ENCODE measurements at places on chromosomes 5 and 9.

- DNase-seq: no peak
Observed at GRCh38 chr5:147481874-147482705, 27.8 kb downstream of the DPYSL3 start.

GRCh38 chr9:15977438-15977837 lies 424.6 kb downstream of the CCDC171 start:
- DNase-seq: no peak

DNA sequence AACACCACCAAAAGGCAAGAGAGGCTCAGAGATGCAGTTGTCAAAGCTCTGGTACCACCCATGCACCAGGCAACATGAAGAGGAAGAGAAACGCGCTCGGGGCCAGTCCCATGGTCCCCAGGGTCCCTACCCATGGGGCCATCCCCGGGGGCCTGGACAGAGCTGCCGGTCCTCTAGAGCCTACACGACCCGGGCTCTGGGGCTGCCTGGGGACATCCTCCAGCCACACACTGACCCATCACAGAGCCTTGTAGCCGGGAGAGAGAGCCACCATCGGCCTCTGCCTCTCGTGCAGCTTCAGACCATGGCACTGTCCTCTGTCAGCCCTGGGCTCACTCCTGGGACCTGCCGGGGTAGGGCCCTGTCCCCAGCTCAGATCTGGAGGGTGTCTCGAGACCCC lies 23.7 kb downstream of the VAV2 start:
- no peak for DNase-seq

- no peak for DNase-seq
Observed at GRCh38 chr5:159552751-159553150, 222.5 kb upstream of the IL12B start.

- peak; percentile 42 for DNase-seq
Observed at GRCh38 chr5:56327809-56328208, 94.7 kb upstream of the ANKRD55 start.

- no peak for DNase-seq
Observed at GRCh38 chr9:27537027-27537435, 7.4 kb upstream of the MOB3B start.

DNA sequence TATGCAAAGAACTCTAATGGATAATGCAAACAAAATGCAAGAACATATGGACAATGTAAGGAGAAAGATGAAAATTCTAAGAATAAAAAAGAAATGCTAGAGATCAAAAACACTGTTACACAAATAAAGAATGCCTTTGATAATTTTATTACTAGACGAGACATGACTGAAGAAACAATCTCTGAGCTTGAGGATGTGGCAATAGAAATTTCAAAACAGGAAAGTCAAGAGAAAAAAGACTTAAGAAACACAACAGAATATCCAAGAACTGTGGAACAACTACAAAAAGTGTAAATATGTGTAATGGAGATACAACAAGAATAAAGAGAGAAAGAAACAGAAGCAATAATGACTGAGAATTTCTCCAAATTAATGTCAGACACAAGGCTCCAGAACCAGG lies 140.5 kb upstream of the ACOT12 start:
- DNase-seq: no peak

DNA sequence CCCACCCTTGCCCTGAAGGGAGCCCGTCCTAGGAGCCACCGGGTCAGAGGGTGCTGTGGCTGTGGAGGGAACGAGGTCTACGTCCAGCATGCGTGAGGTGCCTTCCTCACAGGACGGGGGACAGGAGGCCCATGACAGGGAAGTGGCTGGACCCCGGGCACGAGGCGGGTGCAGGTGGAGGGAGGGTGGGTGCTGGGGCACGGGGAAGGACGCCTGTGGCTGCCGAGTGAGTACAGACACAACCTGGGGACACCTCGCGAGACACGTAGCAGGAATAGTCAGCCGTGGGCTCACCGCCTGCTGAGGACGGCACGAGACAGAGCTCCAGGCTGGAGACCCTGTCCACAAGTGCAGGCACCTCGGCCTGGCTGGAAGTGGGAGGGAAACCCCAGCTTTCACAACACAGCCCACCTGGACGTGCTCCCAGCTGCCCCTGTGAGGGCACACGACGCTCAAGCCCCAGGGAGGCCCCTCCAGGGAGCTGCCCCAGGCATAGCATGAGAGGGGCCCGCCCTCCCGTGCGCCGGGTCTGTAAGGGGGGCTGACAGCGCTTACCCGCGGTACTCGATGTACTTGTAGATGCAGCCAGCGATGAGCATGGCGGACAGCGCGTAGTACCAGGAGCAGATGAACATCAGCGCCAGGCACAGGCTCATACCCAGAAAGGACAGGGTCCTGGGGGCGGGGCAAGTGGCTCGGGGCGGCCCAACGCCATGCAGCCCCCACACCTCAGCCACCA lies 36.9 kb downstream of the SLC12A7 start:
- DNase-seq: no peak

DNA sequence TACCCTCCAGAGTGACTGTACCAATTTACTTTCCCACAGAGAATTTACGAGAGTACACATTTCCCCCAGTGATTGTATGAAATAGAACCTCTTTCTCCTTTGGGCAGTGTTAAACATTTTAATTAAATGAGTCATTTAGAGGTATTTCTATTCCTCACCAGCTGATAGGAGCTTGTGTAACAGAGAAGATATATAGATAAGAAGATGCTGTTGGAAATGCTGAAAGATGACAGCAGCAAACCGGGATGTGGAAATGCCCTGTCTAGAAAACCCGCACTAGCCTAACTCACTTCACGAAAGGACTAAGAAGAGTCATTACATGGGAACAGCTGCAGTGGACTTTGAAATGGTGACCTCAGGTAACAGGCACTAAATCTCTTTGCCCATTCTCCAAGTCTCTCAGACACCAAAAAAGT lies 68.3 kb downstream of the LPAR1 start:
- no peak for DNase-seq

- DNase-seq: no peak
Observed at GRCh38 chr5:122458278-122458872, 146.3 kb downstream of the SNCAIP start.

GRCh38 chr9:134416385-134417015 lies 90.2 kb downstream of the RXRA start:
- no peak for DNase-seq

- DNase-seq: no peak
Observed at GRCh38 chr5:95824747-95825146, 2.2 kb upstream of the GLRX start.

GRCh38 chr9:91954841-91955471 lies 4.9 kb upstream of the ROR2 start:
- DNase-seq: no peak

- DNase-seq: no peak
Observed at GRCh38 chr9:84701801-84702200, 32.3 kb downstream of the NTRK2 start.

DNA sequence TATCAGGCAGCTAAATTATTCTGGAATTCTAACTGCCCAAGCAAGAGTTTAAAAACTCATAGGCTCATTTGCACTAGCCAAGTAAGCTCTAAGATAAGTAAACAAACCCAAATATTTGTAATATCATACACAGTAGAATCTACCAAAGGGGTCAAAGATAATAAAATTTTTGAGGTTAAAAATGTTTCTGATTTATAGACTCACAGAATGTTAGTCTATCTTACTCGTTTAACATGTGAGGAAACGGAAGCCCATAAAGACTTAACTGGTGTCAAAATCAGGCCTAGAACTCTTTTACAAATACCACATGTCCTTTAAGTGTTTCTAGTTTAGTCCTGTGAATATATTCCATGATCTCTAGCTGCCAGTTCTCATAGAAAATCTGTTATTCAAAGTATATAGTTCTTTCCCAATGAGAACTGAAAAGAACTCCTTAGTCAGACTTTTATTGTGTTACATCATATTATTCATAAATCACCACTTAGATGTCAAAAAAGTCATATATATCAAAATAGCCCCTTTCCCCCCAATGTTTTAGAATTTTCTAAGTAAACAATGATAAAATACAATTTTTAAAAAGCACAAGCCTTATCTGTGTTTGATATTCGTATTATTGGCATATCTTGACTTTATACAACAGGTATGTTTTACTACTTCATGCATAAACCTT lies 13.9 kb downstream of the RAB14 start:
- no peak for DNase-seq

GRCh38 chr5:122154491-122154890 lies 25.1 kb downstream of the ZNF474 start:
- no peak for DNase-seq

DNA sequence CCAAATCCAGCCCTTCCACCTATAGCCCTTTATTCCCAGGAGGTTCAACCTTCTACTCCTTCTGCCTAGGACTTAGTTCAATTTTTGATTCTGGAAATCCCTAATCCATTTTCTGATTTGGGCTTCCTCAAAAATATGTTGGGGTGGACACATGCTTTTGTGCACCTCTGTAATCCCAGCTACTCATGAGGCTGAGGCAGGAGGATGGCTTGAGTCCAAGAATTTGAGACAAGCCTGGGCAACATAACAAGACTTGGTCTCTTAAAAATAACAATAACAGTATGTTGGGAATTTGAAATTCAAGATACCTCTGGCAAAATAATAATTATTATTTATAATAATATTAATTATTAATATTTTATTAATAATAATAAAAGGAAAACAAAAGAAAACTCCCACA lies 188.7 kb upstream of the TLE4 start:
- DNase-seq: no peak

GRCh38 chr9:136091582-136092352 lies 3.3 kb downstream of the NACC2 start:
- no peak for DNase-seq

DNA sequence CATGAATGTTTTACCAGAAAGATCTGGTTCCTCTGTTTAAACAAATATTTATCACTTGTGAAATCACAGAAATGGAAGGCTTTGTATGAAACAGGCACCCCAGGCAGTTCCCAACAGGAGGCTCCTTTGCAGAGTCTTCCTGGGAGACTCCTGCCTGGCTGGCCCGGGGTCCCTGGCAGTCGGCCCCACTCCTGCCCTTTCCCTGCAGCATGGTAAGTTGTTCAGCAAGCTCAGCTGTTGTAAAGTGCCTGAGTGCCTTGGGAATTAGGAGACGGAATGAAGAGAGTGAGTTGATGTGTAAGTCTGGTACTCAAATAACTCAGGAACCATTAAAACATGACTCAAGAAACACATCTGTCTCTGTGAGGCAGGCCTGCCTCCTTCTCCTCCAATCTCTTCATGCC lies 17.5 kb upstream of the LHFPL2 start:
- DNase-seq: no peak

- no peak for DNase-seq
Observed at GRCh38 chr5:66527478-66528035, 68.6 kb upstream of the MAST4 start.

DNA sequence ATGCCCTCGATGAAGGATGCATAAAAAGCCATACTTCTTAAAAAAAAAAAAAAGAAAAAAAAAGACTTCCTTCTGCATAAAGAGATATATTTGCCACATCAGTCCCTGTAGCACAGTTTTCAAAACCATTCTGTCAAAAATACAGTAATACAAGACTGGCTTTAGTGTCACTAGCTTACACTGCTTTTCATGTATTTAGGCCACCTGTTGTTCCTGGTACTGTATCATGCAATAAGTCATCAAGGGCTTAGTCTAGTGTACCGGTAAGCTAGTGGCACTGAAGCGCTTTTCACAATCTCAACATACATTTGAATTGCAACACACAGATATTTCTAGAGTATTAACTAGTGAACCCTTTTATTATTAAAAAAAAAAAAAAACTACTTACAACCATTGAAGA lies 231.2 kb downstream of the NFIB start:
- DNase-seq: no peak

DNA sequence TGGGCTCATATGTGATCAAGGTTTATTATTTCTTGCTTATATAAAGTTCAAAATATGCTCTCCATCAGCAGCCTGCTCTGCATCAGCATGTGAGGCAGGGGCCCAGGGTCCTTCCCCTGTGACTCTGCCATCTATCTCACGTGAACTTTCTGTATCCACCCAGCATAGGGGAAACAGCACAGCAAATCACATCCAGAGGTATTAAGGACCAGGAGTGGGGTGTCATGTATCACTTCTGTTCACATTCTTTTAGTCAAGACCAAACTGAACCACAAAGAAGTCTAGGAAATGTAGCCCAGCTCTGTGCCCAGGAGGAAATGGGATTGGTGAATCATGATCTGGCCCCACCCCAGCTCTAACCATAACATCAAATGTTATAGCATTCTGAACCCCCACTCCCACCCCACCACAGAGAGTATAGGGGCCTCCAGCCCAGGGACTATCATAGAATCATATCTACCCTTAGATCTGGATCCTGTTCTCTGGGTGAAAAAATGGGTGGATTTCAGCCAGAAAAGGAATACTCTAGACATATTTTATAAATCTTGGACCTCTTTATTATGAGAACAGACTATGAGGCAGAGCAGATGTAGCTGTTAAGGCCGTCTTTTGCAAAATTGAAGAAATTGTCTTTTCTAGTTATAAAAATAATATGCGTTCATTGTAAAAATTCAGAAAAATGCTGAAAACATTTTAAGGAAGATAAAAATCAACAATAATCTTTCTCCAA lies 473.7 kb downstream of the ARHGEF28 start:
- no peak for DNase-seq

DNA sequence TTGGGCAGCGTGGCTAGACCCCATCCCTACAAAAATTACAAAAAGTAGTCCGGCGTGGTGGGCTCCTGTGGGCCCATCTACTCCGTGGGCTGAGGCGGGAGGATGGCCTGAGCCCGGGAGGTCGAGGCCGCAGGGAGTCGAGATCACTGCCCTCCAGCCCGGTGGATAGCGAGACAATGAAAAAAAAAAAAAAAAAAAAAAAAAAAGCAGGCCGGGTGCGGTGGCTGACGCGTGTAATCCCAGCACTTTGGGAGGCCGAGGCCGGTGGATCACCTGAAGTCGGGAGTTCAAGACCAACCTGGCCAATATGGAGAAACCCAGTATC lies 110.5 kb upstream of the LPCAT1 start:
- DNase-seq: no peak

- DNase-seq: no peak
Observed at GRCh38 chr9:125106285-125106893, 36.9 kb downstream of the SCAI start.

GRCh38 chr5:142785206-142785605 lies 15.0 kb downstream of the ARHGAP26 start:
- no peak for DNase-seq

DNA sequence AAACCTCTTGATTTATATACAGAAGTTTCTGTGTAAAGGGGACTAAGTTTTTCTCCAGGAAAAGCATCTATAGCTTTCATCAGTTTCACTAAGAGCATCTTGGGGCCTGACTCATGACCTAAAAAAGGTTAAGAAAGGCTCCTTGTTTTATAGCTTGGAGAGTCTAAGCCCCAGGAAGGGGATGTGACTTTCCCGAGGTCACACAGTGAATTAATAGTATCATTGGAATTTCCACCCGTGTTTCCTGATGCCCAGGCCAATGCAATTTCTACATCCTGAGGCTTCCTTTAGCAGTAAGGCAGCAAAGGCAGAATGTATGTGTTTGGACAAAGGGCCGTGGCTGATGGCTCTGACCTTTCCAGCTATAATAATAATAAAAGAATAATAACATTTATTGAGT lies 8.6 kb downstream of the MORN5 start:
- DNase-seq: no peak

Measured in activated CD4-positive, alpha-beta T cell treated with anti-CD3 and anti-CD28 coated beads for 4 hours (primary cell).